ENCODE measurements at places on chromosomes 16 and 17.

- DNase-seq, result no peak
These were observed 2.2 kb upstream of the KRT33A start for GRCh38 chr17:41352597-41353366.

DNA sequence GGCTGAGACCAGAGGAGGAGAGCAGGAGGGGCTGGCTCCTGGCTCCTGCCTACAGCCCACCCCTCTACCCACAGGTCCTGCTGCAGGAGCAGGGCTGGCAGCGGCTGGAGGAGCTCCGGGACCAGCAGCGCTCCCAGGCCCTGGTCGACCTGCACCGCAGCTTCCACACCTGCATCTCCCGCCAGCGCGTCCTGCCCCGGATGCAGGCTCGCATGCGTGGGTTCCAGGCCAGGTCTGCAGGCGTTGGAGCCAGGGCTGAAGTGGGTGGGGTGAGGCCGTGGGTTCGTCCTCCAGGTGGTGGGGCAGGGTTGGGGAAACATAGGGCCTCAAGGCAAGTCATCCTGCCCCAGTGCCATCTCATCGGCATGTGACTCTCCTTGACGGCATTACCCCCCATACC, 18.2 kb downstream of the MYO15B start:
- no peak for DNase-seq

GRCh38 chr16:58212824-58213655, 15.1 kb upstream of the CSNK2A2 start:
- no peak for DNase-seq

GRCh38 chr17:59790910-59791309, 83.5 kb downstream of the VMP1 start:
- no peak for DNase-seq

DNA sequence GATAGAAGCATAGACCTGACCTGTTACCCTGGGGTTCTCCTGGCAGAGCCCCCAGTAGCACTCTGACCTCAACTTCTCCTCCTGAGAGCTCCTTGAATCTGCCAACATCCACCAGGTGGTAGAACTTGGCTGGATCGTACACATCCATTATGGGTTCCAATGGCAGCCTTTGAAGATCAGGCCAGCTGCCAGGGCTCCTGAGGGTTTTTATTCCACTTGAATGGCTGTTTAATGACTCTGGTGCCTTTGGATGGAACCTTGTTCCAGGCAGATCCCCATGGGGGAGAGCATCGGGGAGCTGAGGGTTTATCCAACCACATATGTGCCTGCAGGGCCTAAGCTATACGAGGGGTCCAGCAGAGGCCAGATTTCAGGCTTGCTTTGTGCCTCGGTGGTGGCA, 47.1 kb upstream of the CLEC19A start:
- DNase-seq, result no peak

GRCh38 chr16:64251742-64252141, 870.1 kb downstream of the CDH11 start:
- no peak for DNase-seq

DNA sequence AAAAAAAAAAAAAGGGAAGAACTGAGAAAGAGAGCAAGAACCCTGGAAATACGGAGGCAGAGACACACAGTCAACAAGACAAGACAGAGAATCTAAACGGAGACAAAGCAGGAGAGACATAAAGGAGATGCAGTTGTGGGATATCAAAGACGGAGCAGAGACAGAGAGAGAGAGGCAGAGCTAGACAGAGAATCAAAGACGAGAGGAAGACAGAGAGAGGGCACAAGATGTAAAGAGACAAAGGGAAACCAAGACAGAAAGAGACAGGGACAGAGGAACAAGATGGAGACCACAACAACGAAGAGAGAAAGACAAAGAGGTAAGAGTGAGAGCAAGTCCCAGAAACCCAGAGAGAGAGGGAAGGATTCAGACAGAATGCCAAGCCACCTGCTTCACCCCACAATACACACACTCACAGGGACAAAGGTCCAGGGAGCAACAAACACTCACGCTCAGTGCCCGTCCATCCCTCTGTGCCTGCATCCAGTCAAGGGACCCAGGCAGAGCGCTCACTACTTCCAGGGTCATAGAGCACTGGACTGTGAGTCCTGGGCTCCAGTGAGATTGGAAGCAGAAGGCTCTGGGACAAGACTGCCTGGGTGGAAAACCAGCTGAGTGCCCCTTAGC, 88.9 kb downstream of the C16orf78 start:
- DNase-seq, result no peak

- no peak for DNase-seq
These were observed 17.5 kb upstream of the TNFRSF13B start for GRCh38 chr17:16989230-16989952.

DNA sequence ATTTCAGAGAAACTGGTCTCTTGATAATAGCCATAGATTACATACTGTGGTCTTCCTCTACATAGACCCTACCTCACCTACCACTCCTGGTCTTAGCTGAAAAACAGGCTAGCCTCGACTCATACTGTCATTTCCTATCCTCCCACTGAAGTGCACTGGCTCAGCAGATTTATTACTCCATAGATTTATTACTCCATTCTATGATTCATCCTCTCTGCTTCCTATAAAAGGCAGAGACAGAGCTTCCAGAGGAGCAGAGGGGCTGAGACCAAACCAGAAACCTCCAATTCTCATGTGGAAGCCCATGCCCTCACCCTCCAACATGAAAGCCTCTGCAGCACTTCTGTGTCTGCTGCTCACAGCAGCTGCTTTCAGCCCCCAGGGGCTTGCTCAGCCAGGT, at the start of gene CCL7:
TSS of gene CCL7 (plus strand) at position 253 of the 400 bp plus-strand sequence. CDS start at position 323, 70 bp downstream.
- DNase-seq, result no peak
